ENCODE measurements at places on chromosomes 3 and 15.

GRCh38 chr3:43096761-43097160, 9.1 kb downstream of the POMGNT2 start:
- no peaks in the 10 kb centered on the region for H3K4me1 ChIP-seq
- H3K4me3 ChIP-seq, result no peak overlapping the region
- H3K27ac ChIP-seq, result no peak overlapping the region
- H3K36me3 ChIP-seq, result no peaks in the 10 kb centered on the region

GRCh38 chr3:100789579-100789978, 80.3 kb downstream of the TFG start:
- H3K27ac ChIP-seq, result no peak overlapping the region
- H3K27me3 ChIP-seq, result no peaks in the 10 kb centered on the region
- no peak overlapping the region for H3K4me3 ChIP-seq
- H3K4me1 ChIP-seq, result no peaks in the 10 kb centered on the region
- DNase-seq, result no peak

GRCh38 chr3:66439666-66440344, 61.0 kb downstream of the LRIG1 start:
- H3K27ac ChIP-seq, result no peak overlapping the region
- no peaks in the 10 kb centered on the region for H3K36me3 ChIP-seq
- H3K27me3 ChIP-seq, result 0 out of 2 replicates have a peak, but pooled peaks cover 2% of the 10 kb centered on the region
- no peak overlapping the region for H3K4me3 ChIP-seq
- DNase-seq, result no peak
- H3K4me1 ChIP-seq, result no peaks in the 10 kb centered on the region

DNA sequence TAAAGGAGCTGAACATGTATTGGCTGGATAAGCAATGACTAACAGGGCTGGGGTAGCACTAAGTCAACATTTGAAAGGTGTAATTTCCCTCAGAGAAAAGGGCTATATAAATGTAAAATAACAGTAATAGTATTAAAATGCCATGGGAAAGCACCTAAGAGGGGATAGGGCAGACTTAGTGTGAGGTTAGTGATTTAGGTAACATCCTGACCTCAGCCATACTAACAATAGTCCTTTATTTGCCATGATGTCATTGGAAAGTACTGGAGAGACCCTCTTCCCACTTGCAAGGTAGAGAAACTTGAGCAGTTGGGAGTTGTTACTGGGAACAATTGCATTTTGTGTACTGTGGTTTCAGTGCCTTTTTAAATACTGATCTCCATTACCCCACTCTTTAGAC, 103.4 kb downstream of the LSAMP start:
- no peaks in the 10 kb centered on the region for H3K4me1 ChIP-seq
- no peaks in the 10 kb centered on the region for H3K27me3 ChIP-seq
- no peaks in the 10 kb centered on the region for H3K36me3 ChIP-seq
- H3K4me3 ChIP-seq, result no peak overlapping the region
- no peak for DNase-seq
- no peak overlapping the region for H3K27ac ChIP-seq

DNA sequence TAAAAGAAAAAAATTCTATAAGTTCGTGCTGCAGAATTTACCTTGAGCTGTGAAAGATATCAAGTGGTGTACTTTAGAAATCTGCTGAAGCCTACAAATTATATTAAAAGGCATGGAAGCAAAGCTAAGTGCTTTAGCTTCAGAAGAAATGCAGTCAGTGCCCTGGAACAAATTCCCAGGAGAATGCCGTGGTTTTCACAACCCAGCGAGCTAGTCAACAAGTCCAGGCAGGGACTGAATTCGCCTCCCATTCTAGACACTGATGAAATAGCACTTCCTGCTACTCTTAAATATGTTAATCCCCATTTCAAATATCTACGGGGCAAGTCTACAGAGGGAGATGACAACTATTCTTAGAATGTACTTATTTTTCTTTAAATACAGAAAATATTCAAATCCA, 326.4 kb upstream of the IGF1R start:
- H3K36me3 ChIP-seq, result no peaks in the 10 kb centered on the region
- DNase-seq, result no peak
- no peaks in the 10 kb centered on the region for H3K4me1 ChIP-seq
- no peak overlapping the region for H3K27ac ChIP-seq
- H3K4me3 ChIP-seq, result no peak overlapping the region

DNA sequence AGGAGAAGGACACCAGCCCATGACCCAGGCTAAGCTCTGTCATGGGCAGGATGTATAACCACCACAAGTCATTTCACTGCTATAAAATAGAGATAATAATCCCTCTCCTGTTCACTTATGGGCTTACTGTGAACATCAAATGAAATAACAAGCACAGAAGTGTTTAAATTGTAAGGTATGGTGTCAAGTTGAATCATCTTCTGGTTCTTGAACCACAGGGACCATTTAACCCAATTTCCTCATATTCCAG, 44.3 kb upstream of the TLE3 start:
- H3K4me1 ChIP-seq, result no peaks in the 10 kb centered on the region
- peaks cover 9% of the 10 kb centered on the region for H3K27me3 ChIP-seq
- no peaks in the 10 kb centered on the region for H3K36me3 ChIP-seq
- no peak for DNase-seq
- H3K27ac ChIP-seq, result no peak overlapping the region

DNA sequence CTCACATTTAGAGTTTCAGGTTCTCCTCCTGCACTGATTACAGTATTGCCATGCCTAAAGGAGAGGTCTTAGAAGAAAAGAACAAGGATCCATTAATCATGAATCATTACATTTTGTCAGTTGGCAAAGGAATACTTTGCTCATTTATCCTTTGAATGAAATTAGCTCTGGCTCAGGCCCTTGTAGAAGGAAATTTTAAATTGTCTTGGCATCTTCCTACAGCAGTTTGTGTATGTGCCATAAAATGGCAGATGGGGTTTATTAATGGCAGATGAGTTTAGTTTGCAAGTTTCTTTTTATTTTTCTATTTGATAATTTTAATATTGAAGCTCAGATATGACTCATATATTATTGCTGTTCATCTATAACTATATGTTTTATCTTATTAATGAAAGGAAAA, 181.2 kb upstream of the EPHA3 start:
- no peaks in the 10 kb centered on the region for H3K36me3 ChIP-seq
- no peaks in the 10 kb centered on the region for H3K27me3 ChIP-seq
- H3K27ac ChIP-seq, result no peak overlapping the region
- no peak for DNase-seq
- no peak overlapping the region for H3K4me3 ChIP-seq

GRCh38 chr3:43953814-43954692, 263.3 kb downstream of the ABHD5 start:
- H3K27me3 ChIP-seq, result peaks cover 33% of the 10 kb centered on the region
- peak; percentile 16 for DNase-seq
- H3K4me1 ChIP-seq, result peaks cover 4% of the 10 kb centered on the region
- H3K27ac ChIP-seq, result no peak overlapping the region

GRCh38 chr3:138059261-138059660, 49.3 kb downstream of the CLDN18 start:
- no peaks in the 10 kb centered on the region for H3K27me3 ChIP-seq
- H3K36me3 ChIP-seq, result 0 out of 2 replicates have a peak, but pooled peaks cover 3% of the 10 kb centered on the region

DNA sequence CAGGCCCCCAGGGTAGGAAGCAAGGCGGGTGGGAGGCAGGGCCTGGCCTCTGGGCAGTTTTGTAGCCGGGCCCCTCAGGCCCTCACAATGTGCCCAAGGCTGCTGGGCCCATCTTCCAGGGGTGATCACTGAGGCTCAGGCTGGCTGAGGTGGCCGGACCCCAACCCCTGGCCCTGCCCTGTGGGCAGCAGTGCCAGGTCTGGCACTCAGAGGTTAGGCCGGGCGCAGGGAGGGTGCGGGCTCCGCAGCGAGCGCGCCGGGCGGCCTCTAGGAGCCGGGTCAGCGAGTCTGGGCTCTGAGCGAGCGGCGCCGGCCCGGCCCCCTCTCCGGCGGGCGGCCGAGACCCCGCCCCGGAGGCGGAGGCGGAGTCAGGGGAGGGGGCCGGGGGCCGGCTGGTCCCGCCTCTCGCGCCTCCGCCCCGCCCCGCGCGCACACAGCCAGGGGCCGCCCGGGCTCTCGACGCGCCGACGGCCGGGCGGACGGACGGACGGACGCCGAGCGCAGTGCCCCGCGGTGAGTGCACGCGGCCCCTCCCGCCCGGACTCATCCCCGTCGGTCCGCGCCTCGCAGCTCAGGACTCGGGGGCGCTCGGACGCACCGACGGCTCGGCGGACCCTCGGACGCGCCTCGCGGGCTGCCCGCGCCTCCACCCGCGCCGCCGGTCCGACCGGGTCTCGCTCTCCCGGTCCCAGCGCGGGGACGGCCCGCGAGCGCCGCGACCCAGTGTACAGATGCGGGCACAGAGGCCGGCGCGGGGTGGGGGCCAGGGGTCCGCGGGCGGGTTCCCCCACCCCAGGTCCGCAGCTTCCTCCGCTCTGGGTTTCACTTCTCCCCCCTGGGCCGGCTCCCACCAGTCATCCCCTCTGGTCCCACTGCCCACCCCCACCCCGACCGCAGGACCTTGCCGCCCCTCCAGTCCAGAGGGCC, at the start of gene FBLN2:
TSS of gene FBLN2 (plus strand) at position 430 of the 927 bp plus-strand sequence. CDS start 21,231 bp downstream, outside the sequence.
- peaks cover 7% of the 10 kb centered on the region for H3K4me1 ChIP-seq
- DNase-seq, result no peak
- no peak within 1 kb of the TSS for H3K4me3 ChIP-seq
- H3K27ac ChIP-seq, result no peak within 1 kb of the TSS

DNA sequence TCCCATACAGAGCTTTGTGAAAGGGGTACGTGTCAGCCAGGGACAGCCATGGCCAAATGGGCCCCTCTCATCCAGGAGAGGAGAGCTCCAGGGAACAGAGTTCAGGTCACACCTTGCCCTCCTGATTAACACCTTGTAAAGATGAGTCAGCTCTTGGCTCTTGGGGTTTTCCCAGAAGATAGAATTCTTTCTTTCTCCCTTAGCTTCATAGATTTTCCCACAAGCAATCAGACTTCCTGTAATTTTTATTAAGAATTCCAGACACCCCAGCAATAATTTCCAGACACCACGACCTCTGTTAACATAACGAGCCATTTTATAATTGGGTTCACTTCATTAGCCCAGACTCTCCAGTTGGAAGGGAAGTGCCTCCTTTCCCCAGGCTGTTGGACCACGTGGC, 86.4 kb downstream of the LRTM1 start:
- H3K27ac ChIP-seq, result no peak overlapping the region
- no peaks in the 10 kb centered on the region for H3K4me1 ChIP-seq
- no peaks in the 10 kb centered on the region for H3K36me3 ChIP-seq
- no peak for DNase-seq
- no peaks in the 10 kb centered on the region for H3K27me3 ChIP-seq
- H3K4me3 ChIP-seq, result no peak overlapping the region

DNA sequence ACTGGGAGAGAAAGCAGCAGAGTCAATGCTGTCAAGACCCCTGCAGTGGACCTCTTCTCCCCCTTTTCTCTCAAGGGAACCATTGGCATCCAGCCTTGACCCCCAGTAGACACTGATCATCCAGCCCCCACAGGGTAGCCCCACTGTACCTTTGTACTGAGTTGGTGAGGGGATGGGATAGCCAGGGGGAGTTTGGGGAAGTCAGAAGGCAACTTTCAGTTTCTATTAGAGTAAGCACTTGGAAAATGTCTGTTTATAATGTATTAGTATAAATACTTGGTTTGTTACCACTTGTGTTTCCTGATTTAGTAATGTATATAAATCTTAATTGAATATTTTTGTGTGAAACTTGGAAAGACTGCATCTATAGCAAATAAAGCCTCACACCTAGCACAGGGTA, 25.0 kb downstream of the DAG1 start:
- H3K27me3 ChIP-seq, result no peaks in the 10 kb centered on the region
- no peaks in the 10 kb centered on the region for H3K36me3 ChIP-seq
- H3K4me1 ChIP-seq, result peaks cover 6% of the 10 kb centered on the region

GRCh38 chr15:75695220-75695619, 17.4 kb downstream of the CSPG4 start:
- no peaks in the 10 kb centered on the region for H3K27me3 ChIP-seq
- no peaks in the 10 kb centered on the region for H3K36me3 ChIP-seq
- H3K4me3 ChIP-seq, result no peak overlapping the region

DNA sequence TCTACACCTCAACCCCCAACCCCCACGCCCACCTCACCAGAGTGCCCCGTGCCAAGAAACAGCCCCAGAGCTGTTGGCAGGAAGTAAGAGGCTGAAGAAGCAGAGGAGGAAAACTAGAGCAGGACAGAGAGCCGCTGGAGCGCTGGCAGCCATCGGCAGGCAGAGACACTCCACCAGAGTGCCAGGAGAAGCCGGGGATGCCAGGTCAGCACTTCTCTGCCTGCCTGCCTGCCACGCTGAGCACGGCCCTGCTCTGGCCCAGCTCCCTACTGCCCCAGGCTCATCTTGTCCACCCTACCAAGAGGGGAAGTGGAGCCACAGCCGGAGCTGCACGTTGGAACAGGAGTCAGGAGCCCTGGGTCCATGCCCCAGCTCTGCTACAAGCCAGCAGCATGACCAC, 29.7 kb downstream of the CACNA2D2 start:
- no peak overlapping the region for H3K4me3 ChIP-seq
- H3K4me1 ChIP-seq, result no peaks in the 10 kb centered on the region
- H3K27ac ChIP-seq, result no peak overlapping the region

DNA sequence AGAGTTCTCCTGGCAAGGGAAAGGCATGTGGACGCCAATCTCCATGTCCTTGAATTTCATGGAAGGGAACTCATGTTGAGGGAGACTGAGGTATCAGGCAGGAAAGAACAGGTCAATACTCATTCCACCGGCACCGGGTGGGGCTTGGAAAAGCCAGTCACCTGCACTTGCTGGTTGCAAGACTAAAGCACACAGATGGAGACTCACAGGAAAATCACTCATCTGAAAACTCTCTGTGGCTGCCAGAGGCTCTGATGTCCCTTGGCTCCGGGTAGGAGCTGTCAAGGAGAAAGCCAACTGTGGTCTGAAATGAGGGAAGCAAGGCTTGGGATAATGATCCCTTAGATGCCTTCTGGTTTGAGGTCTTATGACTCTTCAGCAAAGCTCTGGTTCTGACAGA, 8.7 kb upstream of the CGNL1 start:
- no peaks in the 10 kb centered on the region for H3K36me3 ChIP-seq
- H3K4me3 ChIP-seq, result no peak overlapping the region
- no peaks in the 10 kb centered on the region for H3K27me3 ChIP-seq
- H3K4me1 ChIP-seq, result peaks cover 3% of the 10 kb centered on the region
- no peak for DNase-seq

DNA sequence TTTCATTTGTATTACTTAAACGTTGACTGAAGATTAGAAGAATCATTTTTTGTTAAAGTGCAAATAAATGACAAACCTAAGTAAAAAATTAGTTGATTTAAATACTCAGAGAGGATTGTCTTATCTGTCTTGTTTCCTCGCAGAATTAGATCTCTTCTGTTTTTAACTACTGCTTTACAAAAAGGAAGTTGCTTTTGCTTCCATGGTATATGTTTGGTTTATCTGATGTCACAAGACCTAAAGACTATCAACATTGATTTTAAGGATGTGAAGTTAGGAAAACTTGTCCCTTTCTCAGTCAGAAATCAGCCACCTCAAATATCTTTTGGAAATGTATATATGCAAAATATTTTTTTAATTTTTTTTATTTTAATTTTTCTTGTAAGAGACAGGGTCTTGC, 28.7 kb downstream of the GPR171 start:
- H3K4me1 ChIP-seq, result no peaks in the 10 kb centered on the region
- no peak overlapping the region for H3K4me3 ChIP-seq
- H3K36me3 ChIP-seq, result no peaks in the 10 kb centered on the region
- H3K27ac ChIP-seq, result no peak overlapping the region
- no peaks in the 10 kb centered on the region for H3K27me3 ChIP-seq

GRCh38 chr3:195034101-195034500, 236.9 kb downstream of the XXYLT1 start:
- H3K4me1 ChIP-seq, result peaks cover 10% of the 10 kb centered on the region
- no peak overlapping the region for H3K4me3 ChIP-seq
- peaks cover 11% of the 10 kb centered on the region for H3K27me3 ChIP-seq
- H3K27ac ChIP-seq, result no peak overlapping the region
